Activated CD4-positive, alpha-beta T cell treated with anti-CD3 and anti-CD28 coated beads, Interleukin-2, Interleukin-6, amounts not matched to agents 100 ng/mL and 50 ng/mL, durations not matched to agents 16 hours and 8 hours (primary cell): ENCODE measurements at places on chromosomes 3 and 15.

DNA sequence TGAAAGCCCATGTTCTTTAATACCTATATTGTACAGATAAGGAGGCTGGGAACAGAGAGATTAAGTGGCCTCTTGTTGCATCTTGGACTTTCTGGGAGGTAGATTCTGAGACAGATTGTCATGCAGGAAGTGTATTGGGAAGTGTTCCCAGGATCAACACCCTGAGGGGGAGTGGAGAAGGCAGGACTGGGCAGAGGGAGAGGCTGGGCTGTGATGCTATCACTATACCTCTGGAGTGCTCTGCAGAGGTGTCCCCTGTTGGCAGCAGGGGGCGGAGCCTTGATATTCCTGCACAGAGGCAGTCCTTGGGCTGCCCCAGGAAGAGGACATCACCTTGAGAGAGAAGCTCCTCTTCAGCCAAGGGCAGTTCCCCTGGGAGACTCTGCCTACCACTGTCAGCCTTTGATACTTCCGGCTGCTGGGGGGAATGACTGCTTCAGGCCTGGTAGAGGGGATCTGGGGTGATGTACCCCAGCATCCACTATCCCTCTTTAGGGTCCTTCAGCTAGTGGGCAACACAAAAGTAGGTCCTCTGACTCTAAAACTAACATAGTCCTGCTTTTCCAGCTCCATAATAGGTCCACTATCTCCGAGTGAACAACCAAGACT lies 97.4 kb upstream of the RNU6-1 start:
- no peak for DNase-seq

GRCh38 chr3:59654123-59654479 lies 604.3 kb upstream of the CFAP20DC start:
- no peak for DNase-seq

- DNase-seq: no peak
Observed at GRCh38 chr3:129596194-129597086, 10.0 kb downstream of the PLXND1 start.

- no peak for DNase-seq
Observed at GRCh38 chr3:147652651-147653366, 243.6 kb downstream of the ZIC1 start.

- no peak for DNase-seq
Observed at GRCh38 chr3:177468331-177468730, 271.0 kb upstream of the TBL1XR1 start.

GRCh38 chr3:114551770-114552526 lies 258.1 kb downstream of the TIGIT start:
- DNase-seq: no peak

DNA sequence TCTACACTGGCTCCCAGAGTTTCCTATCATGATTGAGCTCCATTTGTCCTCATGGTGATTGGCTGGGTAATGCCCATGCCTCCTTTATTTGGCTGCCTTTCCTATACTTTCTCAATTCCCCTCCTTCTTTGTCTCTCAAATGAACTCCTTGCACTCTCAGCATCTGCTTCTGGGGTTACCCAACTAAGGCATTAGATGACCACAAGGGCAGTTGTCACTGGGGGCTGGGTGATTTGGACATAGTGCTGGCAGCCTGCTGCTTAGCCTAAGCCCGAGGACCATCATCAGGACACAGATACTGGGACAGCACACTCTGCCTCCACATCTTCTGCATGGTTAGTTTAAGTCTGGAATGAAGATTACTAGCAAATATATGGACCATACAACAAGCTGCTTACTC lies 49.2 kb upstream of the LRRFIP2 start:
- no peak for DNase-seq

GRCh38 chr3:66406831-66407610 lies 93.8 kb downstream of the LRIG1 start:
- DNase-seq: no peak
